Activated CD4-positive, CD25-positive, alpha-beta regulatory T cell (primary cell): ENCODE measurements at places on chromosomes 1 and 21.

GRCh38 chr1:211654838-211655787 is 20.3 kb downstream of the NEK2 start:
- peak; percentile 56 for DNase-seq

DNA sequence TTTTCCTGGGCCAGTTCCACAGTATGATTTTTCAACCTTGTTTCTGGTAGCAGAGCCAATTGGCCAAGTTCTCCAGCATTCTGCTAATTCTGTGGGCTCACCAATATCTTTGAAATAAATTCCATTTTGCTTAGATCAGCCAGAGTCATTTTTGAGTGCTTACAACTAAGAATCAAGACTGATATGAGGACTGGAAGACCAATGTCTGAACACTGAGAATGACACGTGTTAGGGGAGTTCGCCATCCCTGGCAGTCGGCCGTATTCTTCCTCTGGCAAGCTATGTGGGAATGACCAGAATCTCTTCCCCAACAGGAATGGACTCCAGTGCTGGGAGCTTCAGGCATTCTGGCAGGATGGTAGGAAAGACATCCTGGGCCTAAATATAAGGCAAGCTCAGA is 4.9 kb upstream of the TENT5C start:
- no peak for DNase-seq

DNA sequence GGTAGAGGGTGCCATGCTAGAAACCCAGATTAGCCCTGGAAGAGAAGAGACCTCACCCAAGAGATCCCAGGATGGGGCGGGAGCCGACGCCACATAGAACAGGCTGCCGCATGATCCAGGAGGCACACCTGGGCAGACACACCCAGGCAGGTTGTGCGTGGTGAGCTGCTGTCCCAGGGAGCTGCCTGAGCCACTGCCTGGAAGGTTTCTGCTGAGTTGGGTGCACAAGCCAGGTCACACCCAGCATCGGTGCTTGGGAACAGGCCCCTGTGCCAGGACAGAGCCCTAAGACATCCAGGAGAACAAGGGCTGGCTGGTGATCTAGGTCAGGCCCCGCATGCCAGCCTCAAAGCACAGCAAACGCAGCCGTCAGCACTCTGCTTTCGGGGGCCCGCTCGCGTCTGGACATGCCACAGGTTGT is 40.2 kb downstream of the CTNNBIP1 start:
- no peak for DNase-seq

- no peak for DNase-seq
Observed at GRCh38 chr1:2646837-2647236, 14.0 kb upstream of the MMEL1 start.

GRCh38 chr1:178023181-178023618 is 53.3 kb upstream of the SEC16B start:
- no peak for DNase-seq

- no peak for DNase-seq
Observed at GRCh38 chr1:206511362-206512057, 4.2 kb downstream of the RASSF5 start.

- no peak for DNase-seq
Observed at GRCh38 chr1:54794451-54795355, 6.4 kb downstream of the TTC22 start.

DNA sequence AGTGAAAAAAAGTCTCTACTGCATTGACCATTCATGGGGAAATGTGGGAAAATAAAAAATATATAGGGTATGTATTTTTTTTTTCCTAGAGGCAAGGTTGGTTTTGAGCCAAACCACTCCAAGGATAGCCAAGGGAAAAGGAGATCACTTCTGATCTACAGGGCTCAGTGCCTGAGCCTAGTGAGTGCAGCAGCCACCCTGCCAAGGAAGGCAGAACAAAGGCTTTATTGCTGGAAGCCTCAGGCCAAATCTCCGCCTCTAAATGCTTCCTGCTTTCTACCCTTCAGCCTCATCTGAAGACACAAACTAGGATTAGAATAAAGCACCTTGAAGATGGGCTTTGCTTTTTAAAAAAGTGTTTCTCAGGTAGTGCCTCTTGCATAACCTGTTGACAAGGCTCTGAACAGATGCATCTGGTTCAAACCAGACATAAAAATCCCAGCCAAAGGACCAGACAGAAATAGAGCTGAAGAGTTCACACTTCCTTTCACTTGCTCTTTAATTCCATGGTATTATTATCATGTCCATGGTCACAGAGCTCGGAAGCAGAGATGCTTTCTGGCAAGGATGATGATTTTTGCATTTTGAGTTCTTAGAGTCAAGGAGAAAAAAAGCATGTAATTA is 10.5 kb downstream of the C1orf115 start:
- DNase-seq, result no peak

- DNase-seq, result no peak
Observed at GRCh38 chr1:209839875-209840546, 12.2 kb downstream of the UTP25 start.

DNA sequence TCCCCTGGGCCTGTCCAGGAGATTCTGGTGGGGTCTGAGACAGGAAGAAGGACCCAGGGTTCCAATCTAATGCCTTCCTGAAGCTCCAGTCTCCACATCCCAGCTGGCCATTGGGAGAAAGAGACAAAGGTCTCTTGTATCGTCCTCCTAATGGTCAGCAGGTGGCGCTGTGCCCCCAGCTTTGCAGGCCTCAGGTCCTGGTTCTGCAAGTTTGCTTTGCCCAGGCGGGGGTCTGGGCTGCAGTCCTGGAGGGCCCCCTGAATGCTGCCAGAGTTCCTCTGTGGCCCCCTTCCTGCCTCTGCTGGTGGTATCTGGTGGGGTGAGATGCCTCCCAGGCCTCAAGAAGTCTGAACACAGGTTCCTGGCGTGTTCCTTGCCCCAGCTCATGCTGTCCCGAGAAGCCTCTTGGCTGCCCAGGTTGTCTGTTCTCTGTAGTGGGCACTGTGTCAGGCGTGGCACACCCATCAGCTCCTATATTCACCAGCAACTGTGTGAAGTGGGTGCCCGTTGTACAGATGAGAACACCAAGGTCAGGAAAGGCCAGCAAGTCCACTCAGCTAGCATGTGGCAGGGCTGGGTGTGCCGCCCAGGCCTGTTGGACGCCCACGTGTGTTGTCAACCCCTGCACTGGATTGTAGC is 33.8 kb upstream of the CSF3R start:
- no peak for DNase-seq

- DNase-seq, result no peak
Observed at GRCh38 chr21:29385934-29386520, 87.3 kb downstream of the BACH1 start.

DNA sequence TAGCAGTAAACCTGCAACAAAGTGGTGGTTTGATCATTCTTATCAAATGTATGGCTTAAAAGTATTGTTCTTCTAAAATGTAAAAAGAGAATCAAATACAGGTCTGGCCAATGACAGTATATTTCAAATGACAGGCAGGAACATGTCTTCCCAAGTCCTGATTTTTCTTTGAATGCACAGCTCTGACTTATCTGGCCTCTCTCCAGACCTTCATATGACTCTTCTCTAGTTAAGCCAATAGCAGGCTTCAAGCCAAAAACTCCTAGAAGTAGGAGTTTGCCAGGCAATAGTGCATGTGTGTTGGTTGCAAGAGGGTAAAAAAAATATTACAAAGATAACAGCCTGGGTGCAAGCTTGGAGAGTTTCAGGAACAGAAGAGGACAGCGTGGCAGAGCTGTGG is 345.5 kb downstream of the SMYD3 start:
- no peak for DNase-seq

DNA sequence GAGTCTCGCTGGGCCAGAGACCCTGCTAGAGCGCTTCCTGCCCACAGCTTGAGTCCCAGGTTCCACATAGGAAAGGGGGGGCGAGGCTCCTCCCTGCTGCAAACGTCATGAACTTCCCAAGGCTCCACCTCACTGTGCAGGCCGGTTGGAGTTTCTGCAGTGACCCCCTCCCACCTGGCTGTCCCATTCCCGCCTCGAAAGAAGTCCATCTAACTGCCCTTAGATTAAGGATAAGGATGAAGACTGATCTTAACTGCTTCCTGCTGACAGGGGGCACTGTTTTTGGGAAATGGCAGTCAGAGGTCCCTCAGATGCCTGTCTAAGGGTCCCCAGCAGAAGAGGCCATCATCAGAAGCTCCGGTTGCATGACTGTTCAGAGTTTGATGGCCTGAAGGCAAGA is 62.7 kb downstream of the STUM start:
- DNase-seq, result no peak

DNA sequence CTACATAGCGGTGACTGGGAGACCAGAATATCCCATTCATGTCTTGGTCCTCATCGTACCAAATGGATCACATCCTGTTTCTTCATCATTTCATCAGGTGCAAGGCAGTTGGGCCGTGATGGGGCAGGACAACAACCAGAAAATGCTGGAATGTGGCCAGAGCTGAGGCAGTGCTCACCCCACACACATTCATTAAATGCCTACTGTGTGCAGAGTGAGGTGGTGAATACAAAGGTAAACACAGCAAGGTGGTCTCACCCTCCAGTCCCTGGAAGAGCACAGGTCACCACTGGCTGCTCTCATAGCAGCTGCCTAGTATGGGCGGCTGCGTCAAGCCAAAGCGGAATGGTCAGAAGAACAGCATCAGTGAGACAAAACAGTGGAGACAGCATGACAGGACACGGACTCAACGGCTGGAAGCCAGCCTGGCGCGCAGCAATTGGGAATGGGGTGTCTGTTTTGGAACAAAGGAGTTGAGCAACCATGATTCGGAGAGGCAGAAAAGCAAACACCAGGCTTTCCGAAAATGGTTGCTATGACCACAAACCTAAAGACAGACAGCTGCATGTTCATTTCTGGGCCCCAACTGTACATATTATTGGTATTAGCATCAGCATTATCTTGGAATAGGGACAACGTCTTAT is 5.6 kb upstream of the ADAMTSL4 start:
- no peak for DNase-seq

DNA sequence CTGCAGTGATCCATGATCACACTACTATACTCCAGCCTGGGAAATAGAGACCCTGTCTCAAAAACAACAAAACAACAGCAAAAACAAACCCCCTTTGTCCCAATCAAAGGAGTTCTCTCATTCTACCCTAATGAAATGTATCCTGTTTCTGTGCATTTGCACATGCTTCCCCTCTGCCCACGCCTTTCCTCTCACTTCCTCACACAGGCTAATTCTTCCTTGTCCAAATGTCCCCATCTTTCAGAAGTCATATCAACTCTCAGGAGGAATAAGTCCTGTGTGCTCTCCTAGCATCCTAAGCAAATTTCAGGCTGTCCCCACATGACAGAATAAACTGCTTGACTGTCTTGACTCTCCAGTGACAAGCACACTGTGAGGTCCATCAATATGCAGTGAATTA is 8.1 kb upstream of the ATP1B1 start:
- no peak for DNase-seq

GRCh38 chr1:62954758-62955157 is 170.8 kb downstream of the ATG4C start:
- DNase-seq, result no peak

DNA sequence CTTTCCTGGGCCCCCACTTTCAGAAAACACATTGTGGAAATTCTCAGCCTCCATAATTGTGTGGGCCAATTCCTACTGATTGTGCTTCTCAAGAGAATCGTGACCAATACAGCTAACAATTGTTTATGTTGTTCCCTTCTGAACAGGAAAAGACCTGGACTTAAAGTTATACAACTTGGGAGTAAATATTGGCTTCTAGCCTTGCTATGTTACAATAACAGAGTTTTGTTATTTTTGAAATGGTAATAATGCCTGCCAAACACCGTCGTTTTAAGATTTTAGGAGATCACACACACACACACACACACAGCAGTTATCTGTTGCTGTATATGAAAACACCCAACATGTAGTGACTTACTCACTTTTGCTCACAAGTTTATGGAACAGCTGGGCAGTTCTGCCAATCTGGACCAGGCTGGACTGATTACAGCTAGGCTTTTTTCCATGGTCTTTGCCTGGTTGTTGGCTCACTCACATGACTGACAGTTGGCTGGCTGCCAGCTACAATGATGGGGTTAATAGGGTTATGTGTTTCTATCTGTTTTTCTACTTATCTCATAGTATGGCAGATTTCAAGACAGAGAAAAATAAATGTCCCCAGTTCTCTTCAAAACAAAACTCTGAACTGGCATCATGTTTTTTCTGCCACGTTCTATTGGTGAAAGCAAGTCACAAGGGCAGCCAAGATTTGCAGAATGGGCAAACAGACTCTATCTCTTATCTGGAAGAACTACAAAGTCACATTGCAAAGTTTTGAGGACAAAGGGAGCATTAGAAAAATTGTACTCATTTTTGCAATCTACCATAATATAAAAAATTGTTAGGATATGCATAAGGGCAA is 447.5 kb downstream of the NEGR1 start:
- DNase-seq, result no peak
